ENCODE measurements at places on chromosomes 3 and 15.

- DNase-seq = no peak
Observed at GRCh38 chr3:143576568-143577270, 271.5 kb downstream of the SLC9A9 start.

DNA sequence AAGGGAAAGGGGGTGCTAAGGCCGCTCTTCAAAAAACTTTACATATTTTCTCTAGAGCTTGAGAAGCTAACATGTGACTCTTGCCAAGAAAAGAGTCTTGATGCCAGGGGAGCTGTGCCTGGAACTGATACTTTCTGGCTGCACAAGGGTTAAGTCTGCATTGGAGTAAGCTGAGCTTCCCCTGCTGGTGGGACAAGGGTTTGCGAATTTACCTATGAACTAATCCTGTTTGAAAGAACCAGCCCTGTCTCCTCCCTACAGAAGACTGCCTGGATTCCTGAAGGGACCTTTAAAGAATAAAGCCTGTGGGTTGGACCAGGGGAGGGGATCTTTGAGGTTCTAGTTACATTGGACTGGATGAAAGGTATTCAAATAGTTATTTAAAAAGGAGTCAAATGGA is 58.3 kb upstream of the EPHA3 start:
- no peak for DNase-seq

- DNase-seq = no peak
Observed at GRCh38 chr3:186525369-186526255, 18.6 kb downstream of the CRYGS start.

- no peak for DNase-seq
Observed at GRCh38 chr3:25057379-25057778, 370.7 kb upstream of the RARB start.

DNA sequence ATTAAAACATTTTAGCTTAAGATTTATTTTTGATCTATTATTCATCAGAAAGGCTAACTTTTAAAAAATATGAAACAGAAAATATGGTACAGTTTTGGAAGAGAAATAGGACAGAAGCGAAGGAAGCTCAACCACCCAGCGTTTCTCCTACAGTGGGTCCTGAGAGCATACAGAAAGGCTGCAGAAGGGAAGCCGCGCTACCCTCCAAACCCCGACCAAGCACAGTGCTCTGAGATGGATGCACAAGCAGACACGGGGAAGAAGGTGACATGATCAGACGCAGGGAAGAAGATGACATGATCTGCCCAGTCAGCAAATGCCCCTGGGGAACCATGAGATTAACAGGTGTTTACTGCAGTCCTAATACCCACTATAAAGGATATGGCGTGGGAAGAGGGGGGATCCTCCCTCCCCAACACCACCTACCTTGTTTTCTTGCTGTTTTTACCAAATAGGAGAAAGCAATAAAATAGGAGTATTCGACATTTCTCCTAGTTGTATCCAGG is 14.4 kb downstream of the DCUN1D1 start:
- DNase-seq = no peak

DNA sequence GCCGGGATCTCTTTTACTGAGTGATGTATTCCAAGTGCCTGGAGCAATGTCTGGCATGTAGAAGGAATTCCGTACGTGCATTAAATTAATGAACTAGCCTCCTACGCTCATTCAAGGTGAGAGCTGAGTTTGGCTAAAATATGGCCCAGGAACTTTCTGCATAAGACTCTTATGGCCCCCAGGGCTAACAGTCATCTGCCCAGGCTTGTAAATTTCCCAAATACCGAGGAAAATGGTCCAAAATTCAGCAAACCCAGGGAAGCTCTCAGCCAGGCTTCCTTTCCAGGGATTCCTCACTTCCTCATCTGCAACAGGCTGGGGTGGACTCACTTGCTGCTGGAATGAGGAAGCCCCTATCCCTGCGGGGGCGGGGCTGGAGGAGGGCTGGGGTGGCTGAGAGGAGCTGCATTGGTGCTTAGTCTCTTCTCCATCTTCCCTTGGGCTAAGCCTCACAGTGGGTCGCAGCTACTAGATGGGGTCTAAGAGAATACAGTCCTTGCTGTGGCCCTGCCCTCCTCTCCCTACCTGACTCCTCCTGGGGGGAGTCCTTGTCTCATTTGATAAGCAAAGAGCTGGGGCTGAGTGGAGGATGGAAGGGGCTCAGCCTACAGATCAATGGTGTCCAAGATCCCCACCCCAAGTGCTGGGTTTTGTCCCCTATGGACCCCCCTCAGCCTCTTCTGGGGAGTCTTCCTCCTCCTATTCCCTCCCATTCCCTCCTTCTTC is 28.5 kb upstream of the APOD start:
- no peak for DNase-seq

GRCh38 chr3:177835008-177835407 is 637.7 kb upstream of the TBL1XR1 start:
- DNase-seq = no peak

DNA sequence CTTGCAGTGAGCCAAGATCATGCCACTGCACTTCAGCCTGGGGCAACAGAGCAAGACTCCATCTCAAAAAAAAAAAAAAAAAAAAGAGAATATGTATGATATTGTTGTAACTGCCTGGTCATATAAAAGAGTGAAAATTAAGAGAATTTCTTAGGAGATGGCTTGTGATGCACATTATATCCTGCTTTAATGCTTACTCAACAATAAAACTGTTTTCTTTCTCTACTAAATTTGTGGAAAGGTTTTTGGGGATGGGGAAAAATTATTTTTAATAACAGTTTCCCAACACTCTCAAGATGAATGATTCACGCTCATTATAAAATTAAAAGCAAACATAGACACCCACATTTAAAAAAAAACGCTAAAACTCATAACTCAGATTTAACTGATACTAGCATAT is 1163.0 kb downstream of the SI start:
- DNase-seq = no peak

DNA sequence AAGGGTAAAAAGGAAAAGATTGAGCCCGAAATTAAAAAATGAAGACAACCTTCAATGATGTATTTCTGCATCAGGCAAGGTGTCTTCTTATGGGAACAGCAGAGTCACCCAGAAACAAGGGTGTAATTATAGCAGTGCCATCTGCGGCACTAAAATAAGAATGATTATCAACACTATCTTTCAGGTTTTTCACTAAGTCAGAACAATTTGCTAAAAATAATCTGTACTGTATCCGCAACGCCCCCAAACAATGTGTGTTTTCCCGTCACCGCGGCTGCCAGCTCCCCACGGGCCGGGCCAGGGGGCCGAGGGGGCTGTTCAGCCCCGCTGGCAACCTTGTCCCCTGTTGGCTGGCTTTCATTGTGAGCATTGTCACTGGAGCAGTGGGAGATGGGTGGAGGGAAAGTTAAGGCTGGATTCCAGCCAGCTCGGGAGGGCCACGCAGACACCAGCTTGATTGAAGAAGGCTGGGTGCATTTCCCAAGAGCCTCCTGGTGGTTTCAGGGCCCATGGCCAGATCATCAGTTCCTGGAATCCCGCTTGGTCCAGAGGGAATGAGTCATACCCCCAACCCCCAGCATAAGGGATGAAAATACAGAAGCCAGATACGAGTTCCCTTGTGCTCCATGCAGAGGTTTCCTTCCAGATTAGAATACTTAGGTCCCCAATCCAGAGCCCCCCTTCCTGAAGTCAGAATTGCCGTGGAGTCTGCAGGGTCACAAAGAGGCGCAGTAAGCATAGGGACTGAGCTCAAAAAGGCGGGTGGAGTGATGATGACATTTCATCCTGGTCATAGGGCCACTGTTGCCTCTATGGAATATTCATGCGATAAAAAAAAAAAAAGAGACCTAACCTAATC is 90.2 kb upstream of the KLF13 start:
- DNase-seq = no peak

DNA sequence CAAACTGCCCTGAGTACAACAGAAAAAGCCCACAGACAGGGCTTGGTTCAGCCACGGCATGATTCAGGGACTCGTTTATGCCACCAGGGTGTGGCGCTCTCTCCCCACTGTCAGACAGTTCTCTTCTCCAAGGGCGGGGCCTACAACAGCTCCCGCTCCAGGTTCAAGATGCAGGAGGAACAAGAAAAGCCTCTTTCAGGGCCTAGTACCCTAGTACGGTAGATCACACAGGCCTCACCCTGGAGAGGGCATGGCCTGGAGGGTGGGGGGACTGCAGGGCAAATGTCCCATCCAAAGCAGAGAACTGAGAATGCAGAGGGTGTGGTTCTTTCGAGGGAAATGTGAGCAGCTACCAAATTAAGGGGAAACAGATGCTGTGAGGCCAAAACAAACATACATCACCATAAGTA is 12.0 kb downstream of the MESD start:
- DNase-seq = no peak
